Karpas-422 (cell line): ENCODE measurements at places on chromosomes 11 and 22.

DNA sequence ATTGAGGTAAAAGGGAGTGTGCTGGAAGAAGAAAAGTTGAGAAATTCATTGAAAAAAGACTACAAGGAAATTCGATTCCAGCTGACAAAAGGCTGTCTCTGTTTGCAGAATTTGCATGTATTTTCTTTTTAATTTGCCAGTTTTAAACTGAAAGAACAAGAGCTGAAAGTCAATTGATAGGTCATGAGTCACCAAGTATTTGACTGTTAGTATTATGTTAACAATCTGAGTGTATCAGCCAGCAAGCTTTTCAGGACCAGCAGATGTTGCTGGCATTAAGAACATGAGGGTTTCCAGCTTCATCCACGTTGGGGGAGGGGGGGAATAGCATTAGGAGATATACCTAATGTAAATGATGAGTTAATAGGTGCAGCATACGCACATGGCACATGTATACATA lies 726.7 kb downstream of the METTL15 start:
- DNase-seq = no peak

DNA sequence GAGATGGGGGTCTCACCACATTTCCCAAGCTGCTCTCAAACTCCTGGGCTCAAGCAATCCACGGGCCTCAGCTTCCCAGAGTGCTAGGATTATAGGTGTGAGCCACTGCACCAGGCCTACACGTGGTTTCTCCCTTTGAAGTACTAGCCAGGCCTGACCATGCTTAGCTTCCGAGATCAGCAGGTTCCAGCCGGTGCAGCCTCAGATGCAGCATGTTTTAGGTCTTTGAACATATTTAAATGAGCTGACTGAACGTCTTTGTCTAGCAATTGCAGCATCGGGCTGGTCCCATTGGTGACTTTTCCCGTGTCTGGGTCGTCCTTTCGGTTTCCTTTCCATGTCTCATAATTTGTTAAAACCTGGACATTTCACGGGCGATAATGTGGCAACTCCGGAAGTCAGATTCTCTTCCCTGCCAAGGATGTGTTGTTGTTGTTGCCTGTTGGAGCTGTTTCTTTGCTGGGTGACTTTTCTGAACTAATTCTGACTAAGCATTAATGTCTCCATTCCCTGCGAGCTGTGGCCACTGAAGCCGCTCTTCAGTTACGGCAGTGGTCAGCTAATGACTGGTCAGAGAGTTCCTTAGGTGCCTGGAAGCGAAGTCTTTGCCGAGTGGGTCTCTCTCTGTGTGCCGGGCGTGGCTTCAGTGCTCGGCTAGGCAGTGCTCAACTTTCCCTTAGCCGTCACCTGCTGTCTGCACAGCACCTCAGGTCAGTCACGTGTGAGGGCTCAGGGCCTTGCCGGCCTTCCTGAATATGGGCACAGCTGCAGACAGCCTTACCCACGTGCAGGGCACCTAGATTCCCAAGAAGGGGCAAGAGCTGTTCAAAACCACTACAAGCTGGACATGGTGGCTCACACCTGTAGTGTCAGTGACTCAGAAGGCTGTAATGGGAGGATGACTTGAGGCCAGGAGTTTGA lies 3.8 kb upstream of the CYP2D6 start:
- DNase-seq = no peak

- no peak for DNase-seq
Measured at GRCh38 chr11:316891-317301, 3.1 kb downstream of the IFITM1 start.

GRCh38 chr11:72736452-72737069 lies 15.6 kb downstream of the ARAP1 start:
- DNase-seq = peak; percentile 60

- no peak for DNase-seq
Measured at GRCh38 chr11:60119710-60120109, 31.2 kb downstream of the MS4A2 start.

GRCh38 chr11:335779-336658 lies 15.4 kb upstream of the IFITM3 start:
- no peak for DNase-seq

DNA sequence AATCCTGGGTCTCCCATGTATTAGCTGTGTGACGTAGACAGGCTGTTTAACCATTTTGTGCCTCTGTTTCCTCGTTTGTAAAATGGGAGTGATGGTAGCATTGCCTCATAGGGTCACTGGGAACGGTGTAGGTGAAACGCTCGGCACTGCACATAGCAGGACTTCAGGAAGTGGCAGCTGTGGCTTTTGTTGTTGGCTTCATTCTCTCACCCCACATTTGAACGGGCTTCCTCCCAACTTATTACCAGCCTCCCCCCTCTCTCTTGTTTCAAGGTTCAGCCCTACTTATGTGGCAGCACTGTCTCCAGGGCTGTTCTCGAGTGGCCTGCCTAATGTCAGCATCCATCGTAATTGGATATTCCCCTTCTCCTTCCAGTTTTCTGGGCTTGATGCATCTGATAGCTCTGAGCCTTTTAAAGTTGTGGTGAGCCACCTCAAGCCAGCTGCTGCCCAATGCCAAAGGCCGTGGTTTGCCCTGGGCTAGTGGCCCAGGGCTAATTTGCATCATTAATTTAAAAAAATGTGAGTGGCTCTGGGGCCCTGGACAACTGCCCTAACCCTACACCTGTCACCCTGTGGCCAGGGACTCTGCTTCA lies 217.8 kb upstream of the TBCEL start:
- DNase-seq = no peak

DNA sequence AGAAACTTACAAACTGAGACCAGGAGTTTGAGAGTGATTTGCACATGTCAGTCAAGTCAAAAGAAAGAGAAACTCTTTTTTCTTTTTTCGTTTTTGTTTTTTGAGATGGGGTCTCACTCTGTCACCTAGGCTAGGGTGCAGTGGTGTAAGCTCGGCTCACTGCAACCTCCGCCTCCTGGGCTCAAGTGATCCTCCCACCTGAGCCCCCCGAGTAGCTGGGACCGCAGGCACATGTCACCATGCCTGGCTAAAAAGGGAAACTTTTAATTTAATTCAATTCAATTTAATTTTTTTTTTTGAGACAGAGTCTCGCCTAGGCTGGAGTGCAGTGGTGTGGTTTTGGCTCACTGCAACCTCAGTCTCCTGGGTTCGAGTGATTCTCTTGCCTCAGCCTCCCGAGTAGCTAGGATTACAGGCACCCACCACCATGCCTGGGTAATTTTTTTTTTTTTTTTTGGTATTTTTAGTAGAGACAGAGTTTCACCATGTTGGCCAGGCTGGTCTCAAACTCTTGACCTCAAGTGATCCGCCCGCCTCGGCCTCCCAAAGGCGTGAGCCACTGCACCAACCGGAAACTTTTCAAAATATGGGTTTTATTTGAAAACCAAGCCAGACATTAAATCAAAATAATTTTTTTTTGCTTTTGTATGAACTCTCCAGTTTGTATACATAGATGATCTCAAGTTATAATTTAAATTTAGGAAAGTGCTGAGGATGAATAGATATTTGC lies 9.9 kb downstream of the UCP3 start:
- DNase-seq = no peak

DNA sequence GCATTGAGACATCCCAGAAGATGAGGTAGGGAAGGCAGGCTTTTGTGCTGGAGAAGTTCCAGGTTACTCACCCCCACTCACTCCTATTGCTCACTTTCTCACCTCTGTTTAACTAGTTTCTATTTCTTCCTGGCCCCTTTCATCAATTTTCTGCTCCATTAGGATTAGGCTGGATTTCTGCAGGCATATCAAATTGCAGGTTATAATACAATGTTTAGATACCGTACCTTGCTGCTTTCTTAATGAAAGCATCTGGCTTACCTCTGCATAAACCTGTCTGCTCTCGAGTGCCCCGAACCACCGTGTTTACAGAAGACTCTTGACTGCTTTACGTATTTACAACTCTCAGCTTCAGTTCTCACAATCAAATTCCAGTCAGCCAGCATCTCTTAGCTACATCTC lies 173.7 kb downstream of the ADAMTS15 start:
- no peak for DNase-seq

GRCh38 chr11:97471480-97471879 lies 1081.7 kb downstream of the JRKL start:
- DNase-seq = no peak

- no peak for DNase-seq
Measured at GRCh38 chr11:133747409-133747808, 97.9 kb downstream of the SPATA19 start.

DNA sequence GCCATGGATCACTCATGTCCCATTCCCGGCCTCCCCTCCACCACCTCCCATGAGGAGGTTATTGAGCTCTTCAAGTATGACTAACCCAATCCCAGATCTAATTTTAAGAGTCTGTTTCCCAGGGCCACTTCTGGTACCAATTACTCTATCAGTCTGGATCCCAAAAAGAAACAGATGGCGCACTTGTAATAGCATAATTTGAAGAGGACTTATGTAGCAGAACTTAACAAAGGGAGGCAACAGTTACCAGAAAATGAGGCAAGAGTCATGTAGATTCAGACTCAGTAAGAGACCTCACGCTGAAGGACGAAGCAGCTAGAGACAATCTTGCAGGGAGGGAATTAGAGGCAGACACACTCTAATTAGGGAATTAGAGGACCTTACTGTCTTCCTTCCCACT lies 46.9 kb downstream of the DDX6 start:
- DNase-seq = no peak

GRCh38 chr22:41447435-41448188 lies 1.0 kb upstream of the TOB2 start:
- peak; percentile 89 for DNase-seq

DNA sequence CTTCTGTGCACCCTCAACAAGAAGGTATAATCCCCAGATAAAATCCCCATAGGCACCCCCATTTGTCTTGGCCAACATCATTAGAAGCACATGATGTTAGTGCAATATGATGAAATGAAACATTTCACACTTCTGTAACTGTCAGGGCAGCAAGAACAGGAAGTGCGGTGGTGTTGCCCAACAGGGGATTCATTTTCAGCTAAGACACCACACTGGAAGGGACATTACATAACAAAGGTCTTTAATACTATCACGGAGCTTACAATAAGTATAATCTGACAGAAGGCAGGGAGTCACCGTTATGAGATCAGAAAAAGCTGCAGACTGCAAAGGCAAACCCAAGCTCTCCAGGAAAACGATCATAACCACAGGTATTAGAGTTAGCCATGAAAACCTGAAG lies 2.0 kb downstream of the OR52W1 start:
- no peak for DNase-seq

- no peak for DNase-seq
Measured at GRCh38 chr22:47434336-47435203, 672.1 kb downstream of the TBC1D22A start.

GRCh38 chr11:13290221-13290980 lies 12.8 kb downstream of the BMAL1 start:
- no peak for DNase-seq

DNA sequence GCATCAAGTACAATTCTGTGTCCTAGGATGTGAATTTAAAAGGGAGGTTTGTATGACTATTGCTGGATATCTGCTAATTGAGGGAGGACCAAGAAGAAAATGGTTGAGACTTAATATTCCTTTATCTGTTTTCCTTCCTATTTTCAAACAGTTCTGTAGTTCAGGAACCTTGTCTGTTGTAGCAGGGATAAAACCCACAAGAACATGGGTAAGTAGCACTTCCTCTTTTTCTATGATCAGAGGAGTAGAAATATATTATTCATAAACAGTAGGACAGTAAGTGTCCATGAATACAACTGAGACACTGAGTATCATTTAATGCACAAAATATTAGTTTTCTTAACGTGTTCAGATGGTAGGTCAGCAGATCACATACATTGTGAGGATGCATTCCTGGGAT lies 7.6 kb downstream of the MS4A3 start:
- DNase-seq = no peak

GRCh38 chr11:46520971-46521745 lies 72.7 kb downstream of the AMBRA1 start:
- DNase-seq = no peak

DNA sequence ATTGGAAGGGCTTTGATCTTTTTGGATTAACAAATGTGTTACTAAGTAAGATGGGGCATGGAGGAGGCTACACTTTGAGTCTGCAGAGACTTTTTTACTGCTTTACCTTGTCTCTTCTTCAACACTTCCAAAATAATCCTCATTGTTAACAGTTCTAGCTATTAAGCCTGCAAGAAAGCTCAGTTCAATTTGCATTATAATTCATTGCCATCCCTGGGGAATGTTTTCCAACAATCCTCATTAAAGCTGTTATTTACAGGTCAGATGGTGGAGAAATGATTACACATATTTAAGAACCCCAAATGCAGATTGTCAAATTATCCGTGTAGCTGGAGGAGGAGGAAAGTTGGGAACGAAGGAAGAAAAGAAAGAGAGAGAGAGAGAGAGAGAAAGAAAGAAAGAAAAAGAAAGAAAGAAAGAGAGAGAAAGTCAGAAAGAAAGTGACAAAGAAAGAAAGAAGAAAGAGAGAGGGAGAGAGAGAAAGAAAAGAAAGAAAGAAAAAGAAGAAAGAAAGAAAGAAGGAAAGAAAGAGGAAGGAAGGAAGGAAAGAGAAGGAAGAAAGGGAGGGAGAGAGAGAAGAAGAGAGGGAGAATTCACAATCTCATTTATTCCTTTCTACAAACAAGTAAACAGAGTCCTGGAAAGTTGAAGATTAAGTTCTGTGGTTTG lies 443.9 kb downstream of the INSC start:
- no peak for DNase-seq

DNA sequence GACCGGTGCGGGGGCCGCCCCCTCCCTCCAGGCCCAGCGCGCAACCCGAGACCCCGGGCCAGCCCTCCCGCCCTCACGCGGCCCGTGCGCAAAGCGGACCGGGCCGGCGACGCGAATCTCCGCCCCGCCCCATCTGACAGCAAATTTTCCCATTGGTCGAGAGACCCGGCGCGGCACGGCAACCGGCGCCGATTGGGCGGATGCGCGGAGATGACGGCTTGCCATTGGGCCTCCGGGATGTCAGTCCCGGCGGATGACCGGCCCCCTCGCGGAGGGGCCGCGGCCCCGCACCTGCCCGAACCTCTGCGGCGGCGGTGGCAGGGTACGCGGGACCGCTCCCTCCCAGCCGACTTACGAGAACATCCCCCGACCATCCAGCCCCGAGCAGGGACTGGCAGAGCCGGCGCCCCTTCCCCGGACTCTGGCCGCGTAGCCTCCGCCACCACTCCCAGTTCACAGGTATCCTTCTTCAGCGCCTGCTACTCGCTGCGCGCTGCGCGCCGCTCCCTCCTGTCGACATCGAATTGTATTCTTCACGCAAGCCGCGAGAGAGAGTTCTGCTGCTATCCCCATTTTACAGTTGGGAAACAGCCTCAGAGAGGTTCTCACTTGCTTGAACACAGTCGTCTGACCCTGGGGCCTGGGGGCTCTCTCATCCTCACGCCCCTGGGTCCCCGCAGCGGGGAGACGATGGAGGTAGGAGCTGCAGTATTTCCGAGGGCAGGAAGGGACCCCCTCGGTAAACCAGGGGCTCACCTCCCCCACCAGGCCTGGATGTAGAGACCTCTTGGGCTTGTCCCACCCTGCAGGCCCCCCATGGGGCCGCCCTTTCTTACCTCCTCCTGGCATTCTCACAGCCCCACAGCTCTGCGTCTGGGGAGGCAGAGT lies at the start of gene ARVCF:
Gene ARVCF (minus strand): TSS at position 90 of the 888 bp plus-strand sequence. CDS start 26,029 bp downstream, outside the sequence.
- peak; percentile 97 for DNase-seq

DNA sequence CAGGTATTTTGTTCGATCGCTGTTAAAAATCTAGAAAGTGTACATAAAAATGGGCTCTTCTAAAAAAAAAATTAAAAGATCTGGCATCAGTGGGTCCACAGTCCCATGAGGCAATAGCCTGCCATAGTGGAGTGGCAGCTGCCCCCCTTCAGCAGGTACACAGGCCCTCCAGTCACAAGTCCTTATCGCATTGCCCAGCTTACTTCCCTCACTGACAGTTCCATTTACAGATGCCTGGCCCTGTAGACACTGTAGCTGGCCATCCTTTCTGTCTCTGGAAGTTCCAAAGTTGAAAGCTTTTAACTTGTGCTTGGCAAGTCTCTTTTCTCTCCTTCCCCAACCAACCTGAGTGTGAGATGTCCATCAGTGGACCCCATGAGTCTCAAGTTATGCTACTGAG lies 11.4 kb downstream of the ZNRF3 start:
- no peak for DNase-seq
